ENCODE measurements at places on chromosomes 3 and 15.

DNA sequence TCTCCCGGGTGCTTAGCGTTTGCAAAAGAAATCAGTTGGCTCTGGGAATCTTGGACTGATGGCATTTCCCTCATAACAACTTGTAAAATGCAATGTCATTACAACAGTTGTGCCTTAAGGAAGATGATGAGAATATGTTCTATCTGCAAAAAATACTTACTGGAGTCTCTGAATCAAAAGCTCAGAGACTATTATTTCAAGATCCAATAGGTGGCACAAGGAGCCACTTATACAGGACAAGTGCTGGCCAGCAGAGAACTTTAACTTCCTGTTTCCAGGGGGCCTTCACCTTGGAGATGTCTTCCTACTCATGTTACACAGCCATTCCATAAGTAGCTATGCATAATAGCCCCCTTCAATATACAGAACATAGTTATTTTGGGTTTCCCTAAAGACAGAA, 8.9 kb upstream of the RPS27L start:
- no peak for DNase-seq

- DNase-seq = no peak
These were observed 1.7 kb upstream of the OGG1 start for GRCh38 chr3:9748031-9748430.

- DNase-seq = no peak
These were observed 19.9 kb upstream of the LRRC2 start for GRCh38 chr3:46585799-46586693.

GRCh38 chr3:183774631-183775030, 50.7 kb downstream of the MAP6D1 start:
- no peak for DNase-seq

- DNase-seq = no peak
These were observed 262.5 kb upstream of the ATP10A start for GRCh38 chr15:26125664-26126063.

DNA sequence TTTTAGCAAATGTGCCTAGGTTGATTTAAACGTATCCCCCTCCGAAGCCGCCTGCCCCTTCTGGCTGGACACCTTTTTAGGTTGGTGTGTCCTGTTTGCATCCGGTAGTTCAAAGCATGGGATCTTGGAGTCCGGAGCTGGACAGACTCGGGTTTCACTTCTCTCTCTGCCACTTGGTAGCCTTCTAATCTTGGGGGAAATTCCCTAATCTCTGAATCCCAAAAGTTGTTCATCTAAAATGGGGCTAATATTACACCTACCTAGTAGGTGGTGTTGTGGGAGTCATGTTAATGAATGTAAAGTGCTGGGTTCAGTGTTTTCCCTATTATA, 760 bp downstream of the FANCI start:
- DNase-seq = peak; percentile 41

- DNase-seq = no peak
These were observed at the start of gene POPDC2 for GRCh38 chr3:119660474-119661440. Gene POPDC2 (minus strand): TSS chr3:119660589. CDS start chr3:119660423, 166 bp downstream.

GRCh38 chr3:172132159-172132586, 92.8 kb downstream of the FNDC3B start:
- DNase-seq = no peak

- peak; percentile 30 for DNase-seq
These were observed 2.0 kb downstream of the SMC4 start for GRCh38 chr3:160401291-160402095.

DNA sequence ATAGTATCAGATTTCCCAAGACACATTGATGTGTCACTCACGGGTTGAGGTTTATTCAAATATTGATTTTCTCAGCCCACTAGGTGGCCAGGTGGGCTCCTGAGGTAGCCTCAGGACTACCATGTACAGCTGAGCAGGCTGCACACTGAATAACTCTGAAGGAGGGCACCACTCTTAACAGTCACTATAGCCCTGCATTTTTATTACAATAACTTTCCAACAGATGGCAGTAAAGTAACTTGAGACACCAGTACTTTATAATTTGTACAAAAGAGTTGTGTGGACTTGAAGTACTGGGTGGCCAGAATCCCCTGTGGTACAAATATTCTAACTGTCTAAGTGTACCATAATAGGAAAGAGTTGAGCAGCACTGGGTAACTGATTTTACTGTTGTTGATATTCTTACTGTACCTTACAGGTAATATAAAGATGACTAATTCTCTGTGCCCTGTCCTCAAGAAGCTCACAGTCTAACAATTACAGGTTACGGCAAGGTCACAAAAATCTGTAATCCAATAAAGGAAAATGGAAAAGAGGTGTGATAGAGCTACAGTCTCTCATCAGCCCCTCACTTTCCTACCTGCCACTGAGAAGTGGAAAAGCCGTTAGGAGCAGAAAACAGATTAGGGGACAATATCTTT, 76.0 kb downstream of the ETFA start:
- peak; percentile 22 for DNase-seq

GRCh38 chr3:110984456-110985250, 87.0 kb upstream of the NECTIN3 start:
- DNase-seq = no peak

GRCh38 chr15:59317211-59317610, 55.5 kb downstream of the MYO1E start:
- DNase-seq = no peak

DNA sequence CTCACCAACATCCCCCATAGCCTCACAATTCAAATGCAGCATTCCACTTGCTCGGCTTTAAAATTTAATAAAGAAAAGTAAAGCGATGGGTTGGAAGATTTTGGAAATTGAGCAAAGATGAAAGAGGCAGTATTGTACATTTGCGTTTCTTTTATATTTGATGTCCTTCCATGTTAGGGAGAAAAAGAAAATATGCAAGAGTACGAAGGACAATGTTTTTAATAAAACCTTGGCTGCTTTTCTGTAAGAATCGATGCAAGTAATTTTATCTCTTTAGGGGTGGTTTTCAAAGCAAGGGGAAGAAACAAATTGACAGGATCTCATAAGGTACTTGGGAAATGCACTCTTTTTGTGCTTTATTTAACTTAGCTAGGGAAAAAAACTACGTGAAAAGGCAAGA, 61.8 kb upstream of the TSC22D2 start:
- no peak for DNase-seq

DNA sequence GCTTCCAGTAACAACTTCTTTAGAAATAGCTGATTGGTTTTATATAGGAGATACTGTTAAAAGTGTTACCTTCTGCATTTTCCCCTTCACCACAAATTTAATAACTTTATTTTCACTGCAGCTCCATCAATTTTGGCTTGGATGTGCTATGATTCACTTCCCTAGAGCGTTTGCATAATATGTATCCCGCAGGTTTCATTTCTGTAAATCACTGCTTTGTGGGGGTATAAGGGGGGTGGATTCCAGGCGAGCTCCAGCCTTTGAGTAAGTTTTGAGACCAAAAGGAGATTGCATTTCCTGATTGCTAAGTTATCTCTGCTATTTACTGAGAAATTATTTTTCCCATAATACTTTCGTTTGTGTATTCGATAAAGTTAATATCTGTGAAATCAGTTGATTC, 232.6 kb downstream of the TBL1XR1 start:
- no peak for DNase-seq

- no peak for DNase-seq
These were observed 32.4 kb downstream of the CCDC12 start for GRCh38 chr3:46944191-46944590.

GRCh38 chr15:92466834-92467233, 73.2 kb downstream of the ST8SIA2 start:
- no peak for DNase-seq

DNA sequence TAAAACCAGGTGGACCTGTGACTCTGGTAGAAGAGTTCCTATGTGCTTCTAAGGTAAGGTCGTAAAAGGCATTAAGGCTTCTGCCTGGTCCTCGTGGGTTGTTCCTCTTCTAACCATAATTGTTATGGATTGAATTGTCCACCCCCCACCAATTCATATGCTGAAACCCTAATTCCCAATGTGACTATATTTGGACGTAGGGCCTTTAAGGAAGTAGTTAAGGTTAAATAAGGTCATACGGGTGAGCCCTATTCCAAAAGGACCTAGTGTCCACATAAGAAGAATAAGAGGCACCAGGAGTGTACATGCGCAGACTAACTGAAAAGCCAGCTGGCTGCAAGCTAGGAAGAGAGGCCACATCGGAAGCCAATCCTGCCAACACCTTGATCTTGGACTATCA, 1.9 kb downstream of the ADPGK start:
- DNase-seq = no peak

DNA sequence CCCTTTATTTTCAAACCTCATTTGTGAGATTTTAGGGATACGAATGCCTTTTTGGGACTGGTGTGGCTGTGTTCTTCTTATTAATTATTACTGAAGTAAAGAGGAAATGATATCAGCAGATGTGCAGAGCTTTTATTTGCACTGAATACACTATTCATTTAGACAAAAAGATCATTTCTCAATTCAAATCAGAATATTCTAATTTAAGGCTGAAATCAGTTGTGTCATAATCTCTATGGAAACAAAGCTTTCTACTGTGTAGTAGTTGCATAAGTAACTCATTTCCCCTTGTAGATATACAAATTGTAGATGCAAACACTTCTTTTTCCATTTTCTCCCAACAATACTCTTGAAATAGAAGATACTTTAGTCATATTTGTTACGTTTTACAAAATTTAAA, 56.0 kb downstream of the PDE8A start:
- no peak for DNase-seq

DNA sequence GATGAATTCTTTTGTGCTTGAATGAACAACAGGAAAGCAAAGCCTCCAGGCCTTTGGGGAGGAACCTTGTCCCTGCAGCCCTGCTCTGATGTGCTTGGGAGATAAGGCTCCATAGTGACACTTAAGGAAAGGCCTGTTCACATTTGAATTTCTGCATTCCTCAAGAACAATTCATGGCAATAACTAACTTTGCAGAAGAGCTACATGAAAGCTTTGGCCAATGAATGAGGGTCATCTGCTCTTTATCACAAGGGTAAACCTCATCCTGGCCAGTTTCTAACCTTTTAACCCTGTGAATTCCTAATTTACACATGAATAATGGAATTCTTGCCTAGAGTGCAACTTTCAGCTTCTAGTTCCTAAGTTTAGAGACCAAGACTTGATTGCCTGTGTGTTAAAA, 5.6 kb downstream of the PRTG start:
- no peak for DNase-seq

DNA sequence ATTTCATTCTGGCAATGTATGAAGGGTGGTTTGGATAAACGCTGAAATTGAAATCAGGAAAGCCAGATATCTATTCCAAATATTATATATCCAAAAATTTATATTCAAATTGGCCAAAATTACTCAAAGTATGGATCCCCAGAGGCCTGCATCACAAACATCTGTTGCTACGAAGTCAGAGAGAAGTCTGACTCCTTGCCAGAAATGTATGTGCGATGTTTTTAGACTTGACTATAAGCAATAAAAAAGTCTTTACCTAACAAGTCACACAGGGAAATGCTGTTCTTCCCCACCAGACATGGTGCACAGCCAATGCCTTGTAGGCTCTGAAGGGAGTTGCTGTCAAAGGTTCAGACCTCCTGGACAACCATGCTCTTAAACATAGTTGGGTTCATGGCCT, 533.1 kb downstream of the OTOL1 start:
- no peak for DNase-seq

- no peak for DNase-seq
These were observed 77.5 kb upstream of the TNFAIP8L3 start for GRCh38 chr15:51172193-51172592.

GRCh38 chr3:43597961-43598360, 23.9 kb downstream of the ANO10 start:
- no peak for DNase-seq

DNA sequence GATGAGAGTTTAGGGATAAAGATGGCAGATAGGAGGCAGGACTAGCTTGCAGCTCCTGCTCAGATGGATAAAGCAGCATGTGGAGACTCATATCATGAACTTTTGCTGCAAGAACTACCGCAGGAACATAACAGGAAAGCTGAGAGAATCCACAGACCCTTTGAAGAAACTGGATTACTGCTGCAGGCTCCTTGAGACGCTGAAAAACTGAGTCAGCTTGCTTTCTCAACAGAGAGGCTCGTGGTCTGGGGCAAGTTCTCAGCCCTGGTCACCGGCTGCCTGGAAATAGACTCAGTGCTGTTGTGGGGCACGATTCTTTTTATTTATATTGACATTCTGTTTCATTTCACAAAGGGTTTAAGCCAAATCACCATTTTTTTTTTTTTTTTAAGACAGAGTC, 28.8 kb upstream of the TRIM59 start:
- DNase-seq = no peak

DNA sequence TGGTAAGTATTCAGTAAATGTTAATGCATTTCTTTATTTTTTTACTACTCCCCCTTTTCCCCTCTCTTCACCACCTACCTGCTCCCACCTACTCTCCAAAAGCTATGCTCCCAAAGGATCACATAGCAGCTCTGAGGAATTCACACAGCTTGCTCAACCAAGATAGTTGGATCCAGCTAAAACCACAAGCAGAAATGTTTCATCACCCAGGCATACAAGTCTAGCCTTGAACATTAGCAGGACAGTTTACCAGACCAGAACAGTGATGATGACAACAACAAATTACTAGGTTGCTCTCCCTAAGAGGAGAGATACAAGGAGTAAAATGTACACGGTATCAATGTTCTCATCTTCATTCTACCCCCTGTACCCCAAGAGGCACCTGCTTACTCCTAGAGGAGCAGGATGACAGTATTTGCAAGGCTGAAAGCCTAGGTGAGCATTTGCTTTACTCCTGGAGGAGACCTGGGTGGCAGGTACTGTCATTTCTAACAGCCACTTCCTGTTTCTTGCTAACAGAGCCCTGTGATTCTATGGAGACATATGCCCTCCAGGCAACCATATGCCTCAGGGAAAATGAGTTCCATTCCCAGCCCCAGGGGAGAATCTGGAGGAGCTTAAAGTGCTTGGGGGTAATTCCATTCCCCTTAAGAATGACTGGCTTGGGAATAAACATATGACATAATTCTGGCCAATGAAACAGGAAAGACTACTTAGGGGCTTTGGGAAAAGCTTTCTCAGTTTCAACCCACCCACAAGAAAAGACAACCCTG, 237.5 kb downstream of the NTRK3 start:
- DNase-seq = no peak

DNA sequence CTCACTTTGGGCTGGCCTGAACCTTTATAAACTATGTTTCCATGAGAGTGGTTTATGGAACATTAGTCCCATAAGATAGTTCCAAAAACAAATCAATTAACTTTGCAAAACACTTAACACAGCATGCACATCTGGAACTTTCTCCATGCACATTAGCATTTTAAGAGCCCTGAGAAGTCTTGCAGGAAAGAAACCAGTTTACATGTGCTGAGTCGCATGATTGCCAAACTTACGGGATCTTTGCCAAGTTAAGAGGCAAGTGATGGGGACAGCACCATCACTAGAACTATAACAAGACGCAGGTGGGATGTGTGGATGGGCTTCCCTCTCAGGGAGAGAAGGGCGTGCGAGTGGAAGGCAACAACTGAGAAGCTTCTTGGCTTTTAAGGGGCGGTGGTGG, 20.7 kb downstream of the ADAMTS9 start:
- no peak for DNase-seq

- peak; percentile 8 for DNase-seq
These were observed 24.7 kb upstream of the MCTP2 start for GRCh38 chr15:94206463-94207167.

DNA sequence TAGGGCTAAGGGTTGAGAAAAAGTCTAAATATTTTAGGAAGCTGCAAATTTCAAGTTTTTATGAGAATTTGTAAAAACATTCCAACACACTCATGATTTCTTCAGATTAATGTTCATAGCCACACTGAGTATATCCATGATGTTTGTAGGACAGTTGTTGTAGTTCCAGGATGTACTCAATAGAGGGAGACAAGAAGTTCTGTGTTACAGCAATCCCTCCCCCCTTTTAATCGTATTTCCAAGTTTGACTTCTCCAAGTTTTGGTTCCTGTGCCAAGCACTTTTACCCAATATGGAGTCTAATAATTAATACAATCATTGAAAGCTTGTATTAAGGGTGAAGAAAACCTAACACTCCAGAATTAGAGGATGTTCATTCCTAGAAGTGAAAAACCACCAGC, 143.4 kb downstream of the FEZF2 start:
- DNase-seq = peak; percentile 9

All from RWPE1 (cell line).